ENCODE measurements at places on chromosomes 6 and 20.

- DNase-seq, result no peak
Observed at GRCh38 chr6:41332241-41332640, 3.2 kb upstream of the NCR2 start.

GRCh38 chr6:110999634-111000270, 17.9 kb downstream of the RPF2 start:
- no peak for DNase-seq

GRCh38 chr20:61044499-61044898, 207.6 kb upstream of the CDH4 start:
- no peak for DNase-seq

DNA sequence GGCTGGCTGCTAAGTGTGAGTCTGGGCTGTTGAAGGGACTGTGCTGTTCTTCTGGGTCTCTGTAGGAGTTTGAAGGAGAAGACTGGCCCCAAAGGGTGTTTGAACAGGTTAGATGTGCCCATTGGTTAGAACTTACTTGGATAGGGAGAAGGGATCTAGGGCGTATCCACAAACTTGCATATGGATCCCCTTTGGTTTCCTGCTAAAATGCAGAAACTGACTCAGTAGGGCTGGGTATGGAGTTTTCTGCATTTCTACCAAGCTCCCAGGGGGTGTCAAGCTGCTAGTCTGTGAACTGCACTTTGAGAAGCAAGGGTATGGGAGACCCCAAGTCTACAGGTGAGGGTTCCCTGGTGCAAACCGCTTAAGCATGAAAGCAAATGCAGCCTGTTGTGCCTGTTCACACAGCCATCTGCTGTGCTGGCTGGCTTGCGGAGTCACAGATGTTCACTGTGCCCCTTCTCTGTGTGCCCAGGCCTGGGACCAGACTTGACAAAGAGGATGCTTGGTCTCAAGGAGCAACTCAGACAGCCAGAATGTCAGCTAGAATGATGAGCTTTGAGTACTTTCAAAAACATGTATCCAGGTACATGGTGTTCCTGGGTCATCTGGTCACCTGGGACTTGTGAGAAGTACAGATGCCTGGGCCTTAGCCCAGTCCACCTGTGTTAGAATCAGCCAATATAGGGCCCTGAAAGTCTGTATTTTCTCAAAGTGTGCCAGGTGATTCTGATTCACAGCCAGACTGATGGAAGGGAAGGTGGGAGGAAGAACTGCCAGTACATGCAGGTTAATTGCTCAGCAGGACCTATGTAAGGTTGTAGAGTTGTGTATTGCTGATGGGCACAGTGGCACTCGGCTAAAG, 7.4 kb downstream of the PPP1R16B start:
- no peak for DNase-seq

DNA sequence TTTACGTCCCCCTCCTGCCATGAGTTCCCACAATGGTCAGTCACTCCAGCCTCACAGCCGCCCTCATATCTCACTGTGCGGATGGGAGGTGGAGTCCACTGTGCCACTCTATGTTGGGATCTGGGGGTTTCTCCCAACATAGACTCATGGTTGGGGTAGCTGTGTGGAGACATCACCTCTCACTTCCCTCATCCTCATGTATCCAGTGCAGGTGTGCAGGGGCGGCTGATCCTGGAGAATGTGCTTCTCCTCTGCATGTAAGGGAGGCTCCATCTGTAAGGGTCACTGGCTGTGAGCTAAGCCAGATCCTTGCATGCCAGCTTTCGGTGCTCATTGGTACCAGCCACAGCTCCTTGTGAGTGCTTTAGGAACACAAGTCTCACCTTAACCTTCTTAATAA, 400.8 kb downstream of the CDH26 start:
- DNase-seq, result no peak

DNA sequence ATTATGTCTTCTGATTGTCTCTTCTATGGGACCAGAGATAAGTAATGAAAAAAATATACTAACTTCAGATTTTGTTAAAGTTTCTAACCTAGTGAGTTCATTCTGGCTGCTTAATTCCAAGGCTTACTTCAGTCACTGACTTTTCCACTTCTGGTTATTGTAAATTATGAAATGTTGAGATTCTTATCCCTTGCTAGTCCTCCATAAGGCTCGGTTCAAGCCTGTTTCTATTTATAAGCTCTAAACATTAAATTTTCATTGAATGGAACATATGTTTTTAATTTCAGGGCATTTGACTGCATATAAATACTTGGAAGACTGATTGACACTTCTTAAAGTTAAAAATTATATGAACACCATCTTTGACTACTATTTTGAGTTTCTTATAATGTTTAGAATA, 23.6 kb upstream of the NKAIN2 start:
- DNase-seq, result no peak

- no peak for DNase-seq
Observed at GRCh38 chr6:45737331-45738056, 278.2 kb downstream of the CLIC5 start.

- DNase-seq, result no peak
Observed at GRCh38 chr6:28248916-28249315, 3.2 kb downstream of the ZKSCAN4 start.

GRCh38 chr6:106884576-106884975, 90.0 kb downstream of the CD24 start:
- no peak for DNase-seq

GRCh38 chr6:116287689-116288282, 8.1 kb upstream of the TSPYL1 start:
- DNase-seq, result no peak

GRCh38 chr6:43842231-43842794, 72.3 kb downstream of the VEGFA start:
- no peak for DNase-seq

DNA sequence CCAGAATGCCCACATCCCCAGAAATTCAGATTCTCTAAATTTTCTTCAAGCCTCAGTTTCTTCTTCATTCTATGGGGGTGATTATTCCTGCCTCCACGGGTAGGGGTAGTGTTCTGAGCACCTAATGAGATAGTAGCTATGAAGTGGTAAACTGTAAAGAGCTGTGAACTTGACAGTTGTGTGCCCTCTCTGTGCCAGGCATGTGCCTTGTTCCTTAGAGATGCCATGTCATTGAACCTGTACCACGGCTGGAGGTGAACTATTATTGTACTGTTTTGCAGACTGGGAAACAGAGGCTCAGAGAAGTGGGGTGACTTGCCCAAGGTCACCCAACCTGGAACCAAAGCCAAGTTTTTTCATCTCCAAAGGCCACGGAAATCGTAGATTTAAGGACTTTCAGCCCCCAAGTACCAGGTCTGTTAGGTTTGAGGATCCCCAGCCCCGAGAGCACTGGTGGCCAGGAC, 67.7 kb upstream of the SIRPA start:
- DNase-seq, result no peak

DNA sequence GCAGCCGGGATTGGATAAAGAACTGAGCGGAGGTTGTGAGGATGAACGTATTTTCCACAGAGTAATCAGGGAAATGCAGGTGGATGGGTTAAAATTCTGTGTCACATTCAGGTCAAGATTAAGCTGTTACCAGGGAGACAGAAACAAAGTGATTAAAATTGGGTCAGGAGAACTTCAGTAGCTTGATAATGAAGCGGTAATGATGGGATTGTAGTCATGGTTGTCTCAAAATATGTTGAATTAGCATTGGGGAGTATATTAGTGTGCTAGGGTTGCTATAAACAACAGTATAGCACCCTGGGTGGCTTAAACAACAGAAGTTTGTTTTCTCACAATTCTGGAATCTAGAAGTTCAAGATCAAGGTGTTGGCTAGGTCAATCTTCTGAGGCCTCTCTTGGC, 155.5 kb downstream of the GJA1 start:
- no peak for DNase-seq

DNA sequence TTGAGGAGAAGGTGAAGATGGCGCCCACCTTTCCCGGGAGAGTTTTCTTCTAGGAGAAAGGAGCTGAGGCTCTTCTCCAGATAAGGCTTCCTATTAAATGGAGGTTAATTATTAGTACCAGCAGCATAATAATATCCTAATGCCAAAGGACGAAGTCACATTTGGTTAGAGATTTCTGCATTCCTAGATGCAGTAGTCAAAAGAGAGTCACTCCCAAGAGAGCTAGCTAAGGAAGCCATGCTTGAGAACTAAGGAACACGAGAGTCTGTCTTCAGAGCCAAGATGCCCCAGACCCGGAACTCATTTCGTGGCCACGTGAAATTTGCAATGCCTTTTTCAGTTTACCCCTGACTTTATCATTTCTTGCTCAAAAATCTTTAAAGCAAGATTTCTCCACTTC, 132.7 kb downstream of the TSHZ2 start:
- no peak for DNase-seq

Data from DND-41 (cell line).